ENCODE measurements at places on chromosomes 4 and X. TPM values are rescaled to one million over a fixed set of nuclear protein-coding genes. Genes with fewer than 3 reads are reported as not detected.

ATP8A1 gene
- 23.8 TPM for total RNA-seq

VSIG1 gene
- total RNA-seq = not detected

GPM6B gene
- 6.5 TPM for total RNA-seq

DUX4 gene
- total RNA-seq = not detected

PDHA2 gene
- not detected for total RNA-seq

DNA sequence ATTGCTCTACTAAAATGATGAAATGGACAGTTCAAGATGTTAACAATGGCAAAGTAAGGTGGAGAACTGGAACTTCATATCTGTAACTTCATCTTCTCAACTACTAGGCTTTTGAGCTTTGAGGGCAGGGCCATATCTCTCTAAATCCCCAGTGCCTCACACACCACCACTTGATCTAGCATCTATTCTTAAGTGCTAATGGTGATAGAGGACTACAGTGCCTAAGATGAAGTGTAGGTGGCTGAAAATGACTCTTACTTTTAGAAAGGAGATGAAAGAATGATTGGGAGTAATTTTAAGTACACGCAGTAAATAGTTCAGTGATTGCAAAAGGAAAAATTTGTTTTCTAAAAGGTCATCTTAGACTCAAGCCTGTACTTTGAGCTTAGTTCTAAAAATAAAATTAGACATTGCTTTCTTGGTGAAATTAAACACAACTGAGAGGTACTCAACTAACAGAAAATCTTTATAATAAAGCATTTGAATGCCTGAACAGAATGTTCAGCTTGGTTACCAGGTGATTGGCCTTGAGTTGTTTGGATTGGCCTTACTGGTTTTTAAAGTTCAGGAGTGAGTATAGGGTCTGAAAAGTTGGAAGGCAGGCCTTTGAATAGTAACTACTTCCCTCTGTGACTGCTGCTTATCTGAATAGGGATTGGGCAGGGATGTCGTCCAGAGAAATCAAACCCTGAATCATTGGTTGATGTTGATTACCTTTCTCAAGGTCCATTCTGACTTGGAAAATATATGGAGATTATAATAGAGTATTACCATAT, 45.4 kb downstream of the DIAPH2 start:
- no peak for DNase-seq

DNA sequence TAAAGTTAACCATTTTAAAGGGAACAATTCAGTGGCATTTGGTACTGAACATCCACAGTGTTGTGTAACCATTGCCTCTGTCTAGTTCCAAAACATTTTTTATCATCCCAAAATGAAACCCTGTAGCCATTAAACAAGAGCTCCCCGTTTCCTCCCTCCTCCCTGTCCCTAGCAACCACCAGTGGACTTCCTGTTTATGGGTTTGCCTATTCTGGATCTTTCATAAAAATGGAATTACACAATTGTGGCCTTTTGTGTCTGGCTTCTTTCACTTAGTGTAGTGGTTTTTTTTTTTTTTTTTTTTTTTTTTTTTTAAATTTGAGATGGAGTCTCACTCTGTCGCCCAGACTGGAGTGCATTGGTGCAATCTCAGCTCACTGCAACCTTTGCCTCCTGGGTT, 11.6 kb downstream of the RBMX2 start:
- DNase-seq = no peak

GRCh38 chr4:1072830-1073446, 40.4 kb downstream of the RNF212 start:
- DNase-seq = no peak

DNA sequence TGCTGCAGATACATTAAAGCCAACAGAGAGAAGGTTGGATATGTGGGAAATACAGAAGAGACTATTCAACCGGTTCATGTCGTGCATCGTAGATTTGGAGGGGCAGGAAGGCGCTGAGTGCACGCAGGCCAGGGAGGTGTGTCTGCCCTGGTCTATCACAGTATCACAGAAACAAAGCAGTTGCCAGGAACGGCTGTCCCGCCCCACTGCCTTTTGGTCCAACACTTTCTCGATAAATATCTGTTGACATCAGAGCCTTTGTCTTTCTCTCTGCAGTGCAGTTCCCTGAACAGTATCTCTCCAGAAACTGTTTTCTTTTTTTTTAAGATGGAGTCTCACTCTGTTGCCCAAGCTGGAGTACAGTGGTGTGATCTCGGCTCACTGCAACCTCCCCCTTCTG, 151.1 kb upstream of the BCOR start:
- no peak for DNase-seq

GRCh38 chrX:129737916-129738315, 863 bp upstream of the XPNPEP2 start:
- no peak for DNase-seq

DNA sequence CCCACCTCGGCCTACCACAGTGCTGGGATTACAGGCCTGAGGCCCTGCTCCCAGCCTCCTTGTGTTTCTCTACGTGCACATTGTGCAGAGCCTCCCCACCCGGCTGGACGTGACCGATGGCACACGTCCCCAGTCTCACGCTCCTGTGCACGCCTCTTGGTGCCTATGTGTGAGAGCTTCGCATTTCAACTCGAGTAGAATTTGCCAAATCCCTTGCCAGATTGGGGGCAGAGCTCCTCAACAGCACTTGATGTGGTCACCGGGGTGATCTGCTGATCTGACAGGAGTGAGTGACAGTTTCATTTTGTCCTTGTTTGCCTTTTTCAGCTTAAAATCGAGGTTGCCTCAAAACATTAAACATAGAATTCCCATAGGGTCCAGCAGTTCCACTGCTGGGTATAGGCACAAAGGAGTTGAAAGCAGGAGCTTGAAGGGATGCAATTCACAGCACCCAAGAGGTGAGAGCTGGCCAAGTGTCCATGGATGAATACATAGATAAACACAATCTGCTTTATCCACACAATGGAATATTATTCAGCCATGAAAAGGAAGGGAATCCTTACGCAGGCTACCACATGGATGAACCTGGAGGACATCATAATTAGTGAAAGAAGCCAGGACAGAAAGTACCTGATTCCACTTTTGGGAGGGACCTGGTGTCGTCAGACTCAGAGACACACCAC, 17.6 kb downstream of the TMEM187 start:
- DNase-seq = no peak

- DNase-seq = no peak
Measured at GRCh38 chrX:55754861-55755294, 37.3 kb downstream of the RRAGB start.

DNA sequence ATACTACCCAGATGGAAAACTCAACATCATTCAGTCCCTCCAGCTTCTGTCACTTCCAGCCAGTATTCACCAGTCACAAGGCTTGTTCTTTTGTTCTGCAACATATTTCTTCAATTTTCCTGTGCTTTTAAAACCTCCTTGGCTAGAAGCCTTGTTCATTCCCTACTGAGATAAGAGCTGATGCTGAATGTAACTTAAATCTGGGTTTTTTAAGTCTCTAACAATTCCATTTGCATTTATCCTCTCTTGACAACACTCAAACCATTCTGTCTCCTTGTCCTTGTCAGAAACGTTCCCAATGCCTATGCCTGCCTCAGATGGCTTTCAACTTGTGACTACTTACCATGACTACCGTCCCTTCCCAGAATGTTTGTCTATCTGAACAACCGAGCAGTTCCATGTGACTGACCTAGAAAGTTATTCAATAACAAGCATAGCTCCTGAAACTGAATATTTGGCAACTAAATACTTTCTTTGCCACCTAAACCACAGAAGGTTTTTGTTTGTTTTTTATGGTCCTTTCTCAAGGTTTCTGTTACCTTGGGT, 682.9 kb upstream of the GALNTL6 start:
- DNase-seq = no peak

DNA sequence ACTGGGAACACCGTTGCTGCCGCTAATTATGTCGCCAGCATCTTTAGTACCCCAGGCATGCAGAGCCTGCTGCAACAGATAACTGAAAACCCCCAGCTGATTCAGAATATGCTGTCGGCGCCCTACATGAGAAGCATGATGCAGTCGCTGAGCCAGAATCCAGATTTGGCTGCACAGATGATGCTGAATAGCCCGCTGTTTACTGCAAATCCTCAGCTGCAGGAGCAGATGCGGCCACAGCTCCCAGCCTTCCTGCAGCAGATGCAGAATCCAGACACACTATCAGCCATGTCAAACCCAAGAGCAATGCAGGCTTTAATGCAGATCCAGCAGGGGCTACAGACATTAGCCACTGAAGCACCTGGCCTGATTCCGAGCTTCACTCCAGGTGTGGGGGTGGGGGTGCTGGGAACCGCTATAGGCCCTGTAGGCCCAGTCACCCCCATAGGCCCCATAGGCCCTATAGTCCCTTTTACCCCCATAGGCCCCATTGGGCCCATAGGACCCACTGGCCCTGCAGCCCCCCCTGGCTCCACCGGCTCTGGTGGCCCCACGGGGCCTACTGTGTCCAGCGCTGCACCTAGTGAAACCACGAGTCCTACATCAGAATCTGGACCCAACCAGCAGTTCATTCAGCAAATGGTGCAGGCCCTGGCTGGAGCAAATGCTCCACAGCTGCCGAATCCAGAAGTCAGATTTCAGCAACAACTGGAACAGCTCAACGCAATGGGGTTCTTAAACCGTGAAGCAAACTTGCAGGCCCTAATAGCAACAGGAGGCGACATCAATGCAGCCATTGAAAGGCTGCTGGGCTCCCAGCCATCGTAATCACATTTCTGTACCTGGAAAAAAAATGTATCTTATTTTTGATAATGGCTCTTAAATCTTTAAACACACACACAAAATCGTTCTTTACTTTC, 1.8 kb downstream of the UBQLN2 start:
- no peak for DNase-seq

- no peak for DNase-seq
Measured at GRCh38 chrX:65772842-65773241, 105.4 kb downstream of the MSN start.

DNA sequence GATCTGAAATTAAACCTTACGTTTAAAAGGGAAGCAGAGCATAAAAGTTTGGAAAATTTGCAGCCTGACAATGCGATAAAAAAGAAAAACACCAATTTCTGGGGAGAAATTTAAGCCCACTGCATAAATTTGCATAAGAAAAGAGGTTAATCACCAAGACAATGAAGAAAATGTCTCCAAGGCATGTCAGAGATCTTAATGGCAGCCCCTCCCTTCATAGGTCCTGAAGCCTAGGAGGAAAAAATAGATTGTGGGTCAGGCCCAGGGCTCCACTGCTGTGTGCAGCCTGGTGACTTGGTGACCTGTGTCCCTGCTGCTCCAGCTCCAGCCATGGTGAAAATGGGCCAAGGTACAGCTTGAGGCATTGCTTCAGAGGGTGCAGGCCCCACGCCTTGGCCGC, 264.0 kb upstream of the CT83 start:
- no peak for DNase-seq

DNA sequence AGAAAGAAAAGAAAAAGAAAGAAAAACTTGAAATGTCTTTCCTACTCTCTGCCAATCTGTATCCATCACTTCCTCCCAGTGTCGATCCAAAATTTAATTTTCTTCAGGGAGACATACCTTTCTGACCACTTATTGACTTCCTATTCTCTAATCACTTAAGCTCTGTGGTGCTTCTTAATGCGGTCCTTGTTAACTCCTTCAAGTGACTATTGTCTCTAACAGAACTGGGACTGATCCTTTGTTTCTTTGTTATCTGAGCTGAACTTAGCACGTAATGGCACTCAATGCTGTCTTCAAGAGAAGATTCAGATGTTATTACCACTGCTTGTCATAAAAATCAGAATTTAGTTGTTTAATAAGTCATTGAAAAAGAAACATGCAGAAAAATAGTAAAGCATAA, 31.2 kb downstream of the LARP7 start:
- no peak for DNase-seq

GRCh38 chr4:19739101-19739651, 512.5 kb upstream of the SLIT2 start:
- no peak for DNase-seq

GRCh38 chr4:6232836-6233785, 32.8 kb upstream of the JAKMIP1 start:
- DNase-seq = no peak

DNA sequence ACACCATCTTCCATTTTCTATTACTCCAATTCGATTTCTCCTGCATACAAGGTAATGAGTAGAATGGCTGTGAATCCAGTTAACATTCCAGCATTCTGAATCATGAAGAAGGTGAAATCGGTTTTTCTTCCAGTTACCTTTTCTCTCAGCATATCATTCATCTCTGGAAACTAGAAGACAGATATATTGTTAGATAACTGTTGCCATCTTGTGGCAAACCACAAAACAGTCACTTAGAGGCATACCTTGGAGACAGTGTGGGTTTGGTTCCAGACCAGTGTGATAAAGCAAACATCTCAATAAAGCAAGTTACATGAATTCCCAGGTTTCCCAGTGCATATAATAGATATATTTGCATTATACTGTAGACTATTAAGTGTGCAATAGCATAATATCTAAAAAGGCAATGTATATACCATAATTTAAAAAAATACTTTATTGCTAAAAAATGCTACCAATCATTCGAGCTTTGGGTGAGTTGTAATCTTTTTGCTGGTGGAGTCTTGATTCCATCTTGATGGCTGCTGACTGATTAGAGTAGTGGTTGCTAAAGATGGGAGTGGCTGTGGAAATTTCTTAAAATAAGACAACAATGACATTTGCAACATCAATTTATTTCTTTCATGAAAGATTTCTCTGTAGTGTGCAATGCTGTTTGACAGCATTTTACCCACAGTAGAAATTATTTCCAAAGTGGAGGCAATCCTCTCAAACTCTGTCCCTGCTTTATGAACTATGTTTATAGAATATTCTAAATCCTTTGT, 82.1 kb downstream of the SLC39A8 start:
- no peak for DNase-seq
